Suppressor macrophage treated with lipopolysaccharide for 4 hours (primary cell): ENCODE measurements at places on chromosomes 1 and 21.

DNA sequence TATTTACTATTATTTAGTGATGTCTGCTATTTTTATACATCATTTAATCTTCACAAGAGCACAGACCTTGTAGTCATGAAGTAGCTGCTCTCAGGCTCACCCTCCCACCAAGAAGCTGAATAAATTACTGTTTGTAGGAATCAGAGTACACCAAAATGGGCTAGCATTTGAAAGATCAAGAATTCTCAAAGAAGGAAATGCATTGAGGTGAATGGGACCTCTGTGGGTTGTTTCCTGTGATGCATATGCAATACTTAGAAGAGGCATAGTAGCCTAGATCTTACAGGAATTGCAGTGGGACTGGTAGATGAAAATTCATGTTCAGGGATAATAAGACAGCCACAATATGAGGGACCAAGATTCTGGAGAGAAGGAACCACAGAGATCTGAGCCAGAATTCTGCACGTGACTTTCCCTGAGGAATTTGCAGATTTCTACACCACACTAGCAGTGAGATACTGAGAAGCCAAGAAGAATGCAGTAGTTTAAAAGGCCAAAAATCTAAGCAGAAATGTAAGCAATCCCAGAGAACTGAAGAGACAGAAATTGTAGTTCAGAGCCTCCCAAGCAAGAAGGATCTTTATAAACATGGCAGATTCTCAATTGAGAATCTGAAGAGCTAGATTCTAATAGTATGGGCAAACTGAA, 307.0 kb downstream of the ST6GALNAC3 start:
- DNase-seq = no peak

DNA sequence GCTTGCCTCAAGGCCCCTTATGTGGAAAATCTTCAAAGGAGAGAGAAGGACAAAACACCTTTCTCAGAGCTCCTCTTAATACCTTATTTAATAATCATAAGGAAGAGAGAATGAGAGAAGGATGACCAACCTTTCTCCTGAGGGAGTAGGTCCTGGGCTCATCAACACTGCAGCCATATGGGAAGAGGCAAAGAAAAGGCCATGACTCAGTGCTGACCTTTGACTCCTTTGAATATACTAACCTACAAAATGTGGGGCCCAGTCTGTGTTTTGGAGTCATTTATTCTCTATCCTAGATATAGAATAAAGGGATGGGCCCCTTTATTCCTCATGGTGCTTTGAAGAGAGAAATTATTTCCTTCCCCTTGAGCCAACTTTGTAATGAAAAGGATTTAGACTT, 38.3 kb downstream of the CAMSAP2 start:
- no peak for DNase-seq

- no peak for DNase-seq
These were observed 44.9 kb downstream of the GFI1 start for GRCh38 chr1:92441697-92442342.

DNA sequence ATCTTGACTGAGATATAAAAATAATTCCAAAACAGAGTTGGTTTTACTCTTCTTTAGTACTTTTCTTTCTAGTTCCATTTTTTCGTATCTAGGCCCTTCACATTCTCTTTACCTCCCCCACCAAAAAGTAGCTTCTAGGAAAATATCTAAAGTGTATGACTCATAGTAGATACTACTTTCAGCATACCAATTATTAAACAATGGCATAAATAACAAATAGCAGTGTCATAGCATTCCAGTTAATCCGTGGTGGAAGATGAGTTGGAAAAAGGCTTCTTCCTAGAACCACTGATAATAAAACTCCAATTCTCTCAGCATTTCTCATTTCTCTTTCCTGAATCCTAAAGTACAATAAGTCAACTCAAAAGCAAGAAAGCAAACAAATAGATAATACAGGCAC, 859.0 kb upstream of the B3GALT2 start:
- DNase-seq = no peak

GRCh38 chr1:111884772-111885443, 104.6 kb downstream of the KCND3 start:
- no peak for DNase-seq

GRCh38 chr1:3186526-3186921, 117.5 kb downstream of the PRDM16 start:
- no peak for DNase-seq

- no peak for DNase-seq
These were observed 70.1 kb downstream of the PGM1 start for GRCh38 chr1:63663301-63663700.

- no peak for DNase-seq
These were observed 16.8 kb downstream of the RAP1GAP start for GRCh38 chr1:21652101-21652936.

DNA sequence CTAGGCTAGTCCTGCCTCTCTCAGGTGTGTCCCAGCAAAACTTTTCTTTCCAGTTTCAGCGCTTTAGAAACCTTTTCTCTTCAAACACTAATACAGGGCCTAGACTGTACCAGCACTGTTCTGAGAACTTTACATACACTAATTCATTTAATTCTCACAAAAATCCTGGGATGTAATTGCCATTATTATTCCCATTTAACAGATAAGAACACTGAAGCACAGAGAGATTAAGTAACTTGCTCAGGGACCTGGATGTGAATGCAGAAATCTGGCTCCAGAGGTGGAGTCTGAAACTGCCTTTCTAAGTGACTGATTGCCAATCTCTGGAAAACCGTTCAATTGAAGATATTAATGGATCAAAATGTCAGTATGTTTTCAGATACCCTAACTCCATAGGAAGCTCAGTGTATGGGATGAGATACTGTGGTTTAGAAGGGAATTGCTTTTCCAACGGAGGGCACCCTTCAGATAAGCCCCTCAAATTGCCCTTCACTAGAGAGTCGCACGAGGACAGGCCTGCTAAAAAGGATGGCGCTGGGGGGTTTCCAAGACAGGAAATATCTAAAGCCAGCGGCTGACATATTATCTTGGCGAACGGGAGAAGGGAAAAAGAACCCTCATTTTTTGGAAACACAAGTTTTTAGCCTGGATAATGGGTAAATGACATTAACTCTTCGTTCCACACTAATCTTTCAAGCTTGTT, 698 bp upstream of the UCK2 start:
- no peak for DNase-seq

GRCh38 chr1:32335535-32335789, 571 bp downstream of the MARCKSL1 start:
- no peak for DNase-seq

DNA sequence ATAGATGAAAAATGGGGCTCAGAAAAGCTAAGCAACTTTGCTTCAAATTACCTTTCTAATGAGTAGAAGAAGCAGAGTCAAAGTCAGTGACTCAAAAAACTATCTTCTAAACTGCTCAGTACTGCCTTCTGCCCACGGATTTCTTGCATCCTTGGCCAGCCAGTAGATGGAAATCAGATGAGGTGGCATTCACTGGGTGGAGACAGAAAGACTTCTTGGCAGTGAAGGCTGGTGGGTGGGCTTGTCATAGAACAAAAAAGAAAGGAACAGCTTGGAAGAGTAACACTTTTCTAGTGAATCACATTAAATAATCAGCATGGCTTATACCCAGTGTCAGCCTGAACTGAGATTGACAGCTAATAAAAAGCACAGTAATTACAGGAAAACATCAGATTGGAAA, 170.7 kb downstream of the ST6GALNAC5 start:
- no peak for DNase-seq

DNA sequence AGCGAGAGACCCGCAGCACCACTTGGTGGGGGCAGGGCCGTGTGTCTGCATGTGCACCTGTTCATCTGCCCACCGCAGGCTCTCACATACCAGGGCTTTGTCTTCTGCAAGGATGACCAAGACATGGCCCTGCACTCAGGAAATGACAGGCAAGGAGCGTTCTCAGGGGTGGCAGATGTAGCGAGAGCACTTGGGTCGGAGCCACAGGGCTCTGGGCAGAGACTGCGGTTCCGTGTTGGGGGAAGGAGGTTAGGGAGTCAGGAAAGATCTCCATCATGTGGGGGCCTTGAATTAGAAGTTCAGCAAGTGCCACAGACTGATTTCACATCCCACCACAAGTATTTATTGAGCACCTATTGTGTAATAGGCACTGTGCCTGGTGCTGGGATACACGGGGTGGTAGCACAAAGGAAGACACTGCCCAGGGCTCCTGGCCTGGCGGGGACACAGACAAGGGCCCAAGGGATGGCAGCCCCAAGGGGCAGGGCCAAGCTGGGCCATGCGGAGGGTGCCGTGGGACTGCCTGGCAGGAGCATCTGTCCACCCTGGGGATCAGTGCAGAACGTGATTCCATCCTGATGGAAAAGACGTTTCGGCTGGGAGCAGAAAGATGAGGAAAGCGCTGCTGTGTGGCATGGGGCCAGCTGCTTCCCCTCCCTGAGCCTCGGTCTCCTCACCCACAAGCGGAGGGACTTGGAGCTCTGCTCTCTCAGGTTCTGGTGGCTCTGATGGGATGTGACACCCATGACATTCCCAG, 11.4 kb upstream of the SPSB1 start:
- DNase-seq = no peak

- DNase-seq = no peak
These were observed 98.6 kb upstream of the PLD5 start for GRCh38 chr1:242623119-242623518.

DNA sequence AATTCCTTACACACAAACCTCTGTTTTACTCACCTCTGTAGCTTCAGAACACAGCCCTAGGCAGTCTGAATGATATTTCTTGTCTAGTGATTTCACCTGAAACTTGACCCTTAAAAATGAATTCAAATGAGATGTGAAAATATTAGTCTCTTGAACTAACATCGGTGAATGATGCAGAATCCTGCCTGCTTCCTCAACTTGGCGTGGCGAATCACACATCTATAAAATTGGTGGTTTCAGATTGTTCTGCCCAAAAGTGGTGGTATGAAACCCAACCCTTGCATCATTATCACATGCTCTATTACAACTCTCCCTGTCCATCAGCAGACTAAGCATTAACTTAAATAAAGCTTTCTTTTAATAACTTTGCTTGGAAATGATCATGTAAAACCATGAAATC, 26.9 kb upstream of the C1orf21 start:
- DNase-seq = peak; percentile 51

GRCh38 chr1:156160000-156160742, 6.8 kb downstream of the SEMA4A start:
- no peak for DNase-seq

DNA sequence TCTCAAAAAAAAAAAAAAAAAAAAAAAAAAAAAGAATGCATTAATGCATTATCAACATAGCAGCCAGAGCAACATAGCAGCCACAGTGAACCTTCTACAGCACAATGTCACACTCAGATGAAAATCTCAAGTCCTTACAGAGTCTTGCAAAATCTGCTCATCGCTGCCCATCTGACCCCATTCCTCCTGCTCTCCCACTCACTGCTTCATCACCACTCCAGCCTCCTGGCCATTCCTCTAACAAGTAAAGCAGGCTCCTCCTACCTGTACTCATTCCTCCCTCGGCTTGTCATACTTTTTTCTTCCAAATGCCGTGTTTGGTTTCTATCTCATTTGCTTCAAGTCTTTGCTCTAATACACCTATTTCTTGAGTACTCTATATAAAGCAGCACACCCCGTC, 29.5 kb downstream of the BRINP2 start:
- DNase-seq = no peak

DNA sequence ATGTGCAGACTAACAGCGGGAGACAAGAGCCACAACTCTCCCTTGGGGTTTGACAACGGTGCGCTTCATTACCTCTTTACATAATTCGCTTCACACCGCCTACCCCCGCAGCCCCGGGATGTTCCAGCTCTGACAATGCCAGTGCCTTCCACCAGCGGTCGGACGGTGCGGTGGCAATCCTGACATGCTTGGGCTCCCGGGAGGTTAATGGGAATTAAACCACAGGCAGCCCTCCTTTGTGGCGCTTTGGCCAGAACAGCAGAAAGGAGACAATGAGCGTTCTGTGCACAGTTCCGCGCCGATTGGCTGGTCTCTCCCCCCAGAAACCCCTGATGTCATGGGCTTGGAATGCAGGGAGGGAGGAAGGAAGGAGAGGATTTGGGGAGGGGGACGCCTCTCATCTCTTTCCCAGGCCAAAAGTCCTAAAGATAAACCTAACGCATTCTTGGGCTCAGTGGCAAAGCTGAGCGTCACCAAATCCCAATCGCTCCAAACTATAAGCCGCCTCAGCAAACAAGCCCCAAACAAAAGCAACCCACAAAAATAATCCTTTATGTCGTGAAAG, 1.3 kb downstream of the CNN3 start:
- DNase-seq = no peak

DNA sequence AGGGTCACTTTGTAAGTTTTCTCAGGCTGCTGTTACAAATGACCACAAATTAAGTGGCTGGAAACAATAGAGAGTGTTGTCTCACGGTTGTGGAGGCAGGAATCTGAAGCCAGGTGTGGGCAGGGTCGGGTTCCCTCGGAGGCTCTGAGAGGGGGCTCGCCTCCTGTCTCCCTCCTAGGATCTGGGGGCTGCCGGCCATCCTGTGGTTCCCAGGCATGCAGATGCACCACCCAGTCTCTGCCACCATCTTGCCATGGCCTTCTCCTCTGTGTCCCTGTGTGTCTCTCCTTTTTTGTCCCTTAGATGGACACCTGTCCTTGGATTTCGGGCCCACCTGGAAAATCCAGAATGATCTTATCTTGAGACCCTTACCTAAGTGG, 4.8 kb downstream of the TP73 start:
- DNase-seq = no peak

- no peak for DNase-seq
These were observed 2.9 kb downstream of the MED8 start for GRCh38 chr1:43386676-43387075.

GRCh38 chr1:117556341-117556740, 49.5 kb upstream of the TENT5C start:
- DNase-seq = no peak

DNA sequence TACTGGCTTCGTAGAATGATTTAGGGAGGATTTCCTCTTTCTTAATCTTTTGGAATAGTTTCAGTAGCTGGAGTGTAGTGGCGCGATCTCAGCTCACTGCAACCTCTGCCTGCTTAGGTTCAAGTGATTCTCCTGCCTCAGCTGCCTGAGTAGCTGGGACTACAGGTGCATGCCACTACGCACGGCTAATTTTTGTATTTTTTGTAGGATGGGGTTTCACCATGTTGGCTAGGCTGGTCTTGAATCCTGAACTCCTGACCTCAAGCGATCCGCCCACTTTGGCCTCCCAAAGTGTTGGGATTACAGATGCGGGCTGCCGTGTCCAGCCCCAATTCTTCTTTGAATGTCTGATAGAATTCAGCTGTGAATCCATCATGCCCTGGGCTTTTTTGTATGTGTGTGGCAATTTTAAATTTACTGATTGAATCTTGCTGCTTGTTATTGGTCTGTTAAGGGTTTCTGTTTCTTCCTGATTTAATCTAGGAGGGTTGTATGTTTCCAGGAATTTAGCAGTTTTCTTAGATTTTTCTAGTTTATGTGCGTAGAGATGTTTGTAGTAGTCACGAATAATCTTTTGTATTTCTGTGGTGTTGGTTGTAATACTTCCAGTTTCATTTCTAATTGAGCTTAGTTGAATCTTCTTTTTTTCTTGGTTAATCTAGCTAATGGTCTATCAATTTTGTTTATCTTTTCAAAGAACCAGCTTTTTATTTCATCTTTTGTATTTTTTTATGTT, 15.3 kb downstream of the MAN1C1 start:
- DNase-seq = peak; percentile 16

GRCh38 chr1:222582099-222582774, 7.5 kb downstream of the TAF1A start:
- DNase-seq = peak; percentile 68

- DNase-seq = no peak
These were observed 508.3 kb upstream of the PKN2 start for GRCh38 chr1:88175631-88176226.

- DNase-seq = no peak
These were observed 28.8 kb downstream of the PADI6 start for GRCh38 chr1:17400725-17401341.
